PC-3 (cell line): ENCODE measurements at places on chromosomes 4 and X. TPM values are rescaled to one million over a fixed set of nuclear protein-coding genes. Genes with fewer than 3 reads are reported as not detected.

- no peak for DNase-seq
- no peaks in the 10 kb centered on the region; the same call in 1 of the 2 replicates for H3K36me3 ChIP-seq
- no peaks in the 10 kb centered on the region for H3K4me1 ChIP-seq
- no peaks in the 10 kb centered on the region for H3K27me3 ChIP-seq
Measured at GRCh38 chr4:122334828-122335227, 44.0 kb upstream of the ADAD1 start.

GRCh38 chr4:100009490-100009889 is 59.4 kb upstream of the H2AZ1 start:
- peak; percentile 64 for DNase-seq
- no peaks in the 10 kb centered on the region for H3K27me3 ChIP-seq
- no peak overlapping the region; the same call in 1 of the 2 replicates for H3K27ac ChIP-seq
- peaks cover 7% of the 10 kb centered on the region; the same call in 1 of the 2 replicates for H3K4me1 ChIP-seq
- no peaks in the 10 kb centered on the region for H3K36me3 ChIP-seq

DNA sequence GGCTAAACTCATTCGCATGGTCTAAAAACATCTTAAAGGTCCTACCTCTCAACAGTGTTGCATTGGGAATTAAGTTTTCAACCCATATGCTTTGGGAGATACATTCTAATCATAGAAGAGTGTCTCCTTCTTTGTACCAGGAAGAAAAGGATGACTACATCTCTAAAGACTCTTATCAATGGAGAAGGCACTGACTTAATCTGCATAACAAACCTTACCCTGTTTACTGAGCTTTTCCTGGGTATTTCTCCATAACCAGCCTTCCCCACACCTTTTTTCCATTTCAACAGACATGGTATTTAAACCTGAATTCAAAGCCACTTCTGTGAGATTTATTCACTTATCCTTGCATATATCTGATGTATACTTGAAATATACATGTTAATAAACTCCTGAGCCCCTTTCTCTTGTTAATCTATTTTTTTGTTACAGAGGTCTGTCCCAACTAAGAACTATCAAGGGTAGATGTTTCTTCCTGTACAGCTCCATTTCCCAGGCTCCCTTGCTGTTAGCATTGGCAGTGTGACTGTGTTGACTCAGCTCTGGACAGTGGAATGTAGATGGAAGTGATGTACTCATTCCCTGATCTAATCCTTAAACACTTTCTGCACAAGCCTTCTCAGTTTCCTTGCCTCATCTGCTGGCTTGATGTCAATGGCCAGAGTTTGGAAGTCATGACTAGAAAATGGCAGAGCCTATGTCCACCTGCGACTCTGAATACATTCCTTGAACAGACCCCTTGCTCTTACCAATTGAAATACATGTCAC is 148.9 kb upstream of the CPEB2 start:
- no peaks in the 10 kb centered on the region for H3K36me3 ChIP-seq
- H3K27me3 ChIP-seq: no peaks in the 10 kb centered on the region
- peaks cover 31% of the 10 kb centered on the region for H3K4me1 ChIP-seq
- DNase-seq: peak; percentile 62

- DNase-seq: peak; percentile 50
- H3K27me3 ChIP-seq: no peaks in the 10 kb centered on the region
- no peaks in the 10 kb centered on the region for H3K36me3 ChIP-seq
- no peaks in the 10 kb centered on the region for H3K4me1 ChIP-seq
- no peak overlapping the region for H3K4me3 ChIP-seq
Measured at GRCh38 chr4:6087669-6088341, 69.6 kb upstream of the C4orf50 start.

- H3K27me3 ChIP-seq: no peaks in the 10 kb centered on the region
- H3K36me3 ChIP-seq: no peaks in the 10 kb centered on the region
- 0 out of 2 replicates have a peak overlapping the region, but pooled peaks have one; percentile 19 for H3K4me3 ChIP-seq
- H3K4me1 ChIP-seq: no peaks in the 10 kb centered on the region
- peak; percentile 57 for DNase-seq
Measured at GRCh38 chr4:179196511-179196910, 1754.3 kb upstream of the AGA start.

GRCh38 chr4:137531986-137532868 is at the start of gene PCDH18:
Gene PCDH18 (minus strand): TSS chr4:137532494. CDS start chr4:137532088, 406 bp downstream.
- peak within 1 kb of the TSS; percentile 17; the same call in 1 of the 2 replicates for H3K27ac ChIP-seq
- H3K4me1 ChIP-seq: peaks cover 14% of the 10 kb centered on the region; the same call in 1 of the 2 replicates
- no peaks in the 10 kb centered on the region for H3K27me3 ChIP-seq

Gene MAGEB1
- total RNA-seq: not detected in 2 replicates
